WTC11 (cell line): ENCODE measurements at places on chromosomes 16 and 17. TPM values are rescaled to one million over a fixed set of nuclear protein-coding genes. Genes with fewer than 3 reads are reported as not detected.

DNA sequence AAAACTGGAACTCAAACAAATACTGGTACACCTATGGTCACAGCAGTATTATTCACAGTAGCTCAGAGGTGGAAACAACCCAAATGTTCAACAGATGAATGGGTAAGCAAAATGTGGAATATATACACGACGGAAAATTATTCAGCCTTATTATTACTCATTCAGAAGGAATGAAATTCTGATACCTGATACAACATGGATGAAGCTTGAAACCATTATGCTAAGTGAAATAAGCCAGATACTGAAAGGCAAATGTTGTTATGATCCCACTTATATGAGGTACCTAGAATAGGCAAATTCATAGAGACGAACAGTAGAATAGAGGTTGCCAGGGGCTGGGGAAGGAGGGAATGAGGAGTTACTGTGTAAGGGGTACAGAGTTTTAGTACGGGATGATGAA is 27.1 kb upstream of the MYLK3 start:
- no peaks in the 10 kb centered on the region for H3K4me1 ChIP-seq
- H3K4me3 ChIP-seq, result no peak overlapping the region
- no peaks in the 10 kb centered on the region for H3K36me3 ChIP-seq

GRCh38 chr17:6231886-6232731 is 161.9 kb downstream of the WSCD1 start:
- no peaks in the 10 kb centered on the region for H3K36me3 ChIP-seq
- no peak overlapping the region for H3K4me3 ChIP-seq
- no peaks in the 10 kb centered on the region for H3K27me3 ChIP-seq
- no peak overlapping the region for H3K27ac ChIP-seq
- DNase-seq, result no peak

SDR42E1 gene
- 0.05 to 0.07 TPM (median 0.05 TPM) in 3 replicates for total RNA-seq

- no peaks in the 10 kb centered on the region for H3K27me3 ChIP-seq
- no peaks in the 10 kb centered on the region for H3K36me3 ChIP-seq
- peaks cover 19% of the 10 kb centered on the region for H3K4me1 ChIP-seq
- no peak for DNase-seq
Measured at GRCh38 chr16:79605999-79606398, 5.5 kb upstream of the MAF start.
